ENCODE measurements at places on chromosomes 13 and 19.

- no peak for DNase-seq
These were observed 14.9 kb downstream of the C13orf42 start for GRCh38 chr13:51096131-51096530.

GRCh38 chr13:94351292-94351990 lies 128.0 kb downstream of the DCT start:
- peak; percentile 27 for DNase-seq

DNA sequence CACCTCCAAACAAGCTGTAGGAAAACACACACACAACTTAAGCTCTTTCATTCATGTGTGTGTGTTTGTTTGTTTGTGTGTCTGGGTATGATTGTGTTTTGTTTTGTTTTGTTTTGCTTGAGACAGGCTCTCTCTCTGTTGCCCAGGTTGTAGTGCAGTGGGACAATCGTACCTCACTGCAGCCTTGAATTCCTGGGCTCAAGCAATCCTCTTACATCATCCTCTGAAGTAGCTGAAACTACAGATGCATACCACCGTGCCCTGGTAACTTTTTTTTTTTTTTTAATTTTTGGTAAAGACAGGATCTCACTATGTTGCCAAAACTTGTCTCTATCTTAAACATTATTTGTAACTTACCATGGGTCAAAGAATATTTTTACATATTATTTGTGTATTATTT lies 431.7 kb downstream of the SLITRK1 start:
- DNase-seq, result no peak

DNA sequence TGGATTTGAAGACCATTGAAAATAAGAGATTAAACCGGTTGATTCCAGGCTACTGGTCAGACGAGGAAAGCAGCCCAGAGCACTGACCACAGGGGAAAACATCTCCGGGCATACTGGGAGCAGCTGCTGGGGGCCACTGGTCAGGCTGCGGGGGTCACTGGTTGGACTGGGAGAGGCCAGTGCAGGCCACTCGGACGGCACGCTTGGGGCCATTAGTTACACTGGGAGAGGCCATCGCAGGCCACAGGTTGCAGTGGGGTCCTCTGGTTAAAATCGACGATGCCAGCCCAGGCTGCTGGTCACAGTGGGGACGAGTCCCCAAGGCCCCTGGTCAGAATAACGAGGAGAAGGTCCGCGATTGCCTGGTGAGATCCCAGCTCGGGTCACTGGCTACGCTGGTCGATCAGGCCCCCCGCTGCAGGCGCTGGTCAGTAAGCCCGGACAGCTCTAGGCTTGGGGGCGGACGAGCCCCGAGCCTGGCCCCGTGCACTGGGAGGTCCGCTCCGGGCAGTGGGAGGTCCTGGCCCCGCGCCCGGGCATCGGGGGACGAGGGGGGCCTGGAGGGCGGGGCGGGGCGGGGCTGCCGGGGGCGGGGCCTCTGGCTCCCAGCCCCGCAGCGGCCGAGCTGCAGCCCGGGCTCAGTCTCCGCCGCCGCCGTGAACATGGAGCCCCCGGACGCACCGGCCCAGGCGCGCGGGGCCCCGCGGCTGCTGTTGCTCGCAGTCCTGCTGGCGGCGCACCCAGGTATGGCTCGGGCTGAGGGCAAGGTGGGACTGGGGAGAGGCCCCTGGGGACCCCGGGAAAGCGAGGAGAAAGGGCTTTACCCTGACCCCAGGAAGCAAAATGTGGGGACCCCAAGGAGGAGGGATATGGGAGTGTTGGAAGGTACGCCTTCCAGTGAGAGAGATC lies at the start of gene BCAM:
BCAM (plus strand) TSS at position 641 of the 909 bp plus-strand sequence; CDS start at position 663, 22 bp downstream.
- DNase-seq, result no peak

DNA sequence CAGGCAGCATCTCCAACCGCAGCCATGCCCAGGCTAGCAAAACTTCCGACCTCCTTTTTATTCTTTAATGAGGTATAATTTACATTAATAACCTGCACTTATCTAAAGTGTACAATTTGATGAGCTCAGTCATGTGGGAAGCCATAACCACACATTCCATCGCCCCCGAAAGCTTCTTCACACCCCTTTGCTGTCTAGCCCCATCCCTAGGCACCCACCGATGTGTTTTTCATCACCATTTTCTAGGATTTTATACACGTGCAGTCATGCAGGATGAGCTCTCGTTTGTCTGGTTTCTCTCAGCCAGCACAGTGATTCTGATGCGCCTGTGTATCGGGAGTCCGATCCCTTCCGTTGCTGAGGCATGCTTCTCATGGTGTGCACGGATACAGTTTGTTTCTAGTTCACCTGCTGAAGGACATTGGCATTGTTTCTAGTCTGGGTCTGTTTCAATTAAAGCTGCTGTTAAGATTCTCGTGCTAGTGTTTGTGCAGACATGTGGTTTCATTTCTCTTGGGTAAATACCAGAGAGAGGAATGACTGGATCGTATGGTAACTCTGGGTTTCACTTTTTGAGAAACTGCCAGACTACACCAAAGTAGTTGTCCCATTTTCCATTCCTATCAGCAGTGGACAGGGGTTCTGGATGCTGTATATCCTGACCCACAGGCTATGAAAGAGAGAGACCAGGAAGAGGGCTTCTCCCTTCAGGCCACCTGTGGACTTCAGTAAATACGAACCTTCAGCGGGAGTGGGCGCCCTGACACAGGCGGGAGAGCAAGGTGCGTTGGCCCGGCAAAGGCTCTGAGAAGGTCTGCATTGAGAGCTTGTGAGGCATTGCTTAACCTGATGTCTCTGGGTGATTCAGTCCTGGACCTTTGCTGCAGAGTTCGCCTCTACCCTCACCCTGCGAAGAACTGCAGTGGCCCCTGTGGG lies 4.9 kb downstream of the AP1M1 start:
- DNase-seq, result no peak
